ENCODE measurements at places on chromosomes 16 and 17.

DNA sequence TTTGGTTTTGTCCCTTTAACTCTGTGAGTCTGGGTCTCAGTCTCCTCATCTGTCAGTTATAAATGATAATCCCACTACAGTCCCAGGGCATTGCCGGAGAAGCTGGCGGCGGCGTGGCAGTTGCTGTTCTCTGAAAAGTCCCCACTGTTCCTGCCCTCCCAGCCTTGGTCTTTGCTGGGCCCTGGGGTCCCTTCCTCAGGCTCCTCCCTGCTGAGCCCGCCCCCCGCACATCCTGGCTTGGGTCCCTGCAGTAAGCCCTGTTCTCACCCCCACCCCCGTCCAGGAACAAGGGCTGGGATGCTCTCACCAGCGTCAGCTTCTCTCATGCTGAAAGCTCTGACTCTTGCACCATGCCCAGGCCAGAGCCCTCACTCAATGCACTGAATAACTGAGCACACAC is 35.3 kb upstream of the PEMT start:
- H3K27me3 ChIP-seq: no peaks in the 10 kb centered on the region
- H3K36me3 ChIP-seq: no peaks in the 10 kb centered on the region

- no peak overlapping the region for H3K27ac ChIP-seq
- peaks cover 26% of the 10 kb centered on the region for H3K4me1 ChIP-seq
- no peak overlapping the region for H3K4me3 ChIP-seq
- no peaks in the 10 kb centered on the region for H3K36me3 ChIP-seq
- H3K27me3 ChIP-seq: no peaks in the 10 kb centered on the region
These were observed 3.7 kb downstream of the PIGS start for GRCh38 chr17:28567604-28568003.

DNA sequence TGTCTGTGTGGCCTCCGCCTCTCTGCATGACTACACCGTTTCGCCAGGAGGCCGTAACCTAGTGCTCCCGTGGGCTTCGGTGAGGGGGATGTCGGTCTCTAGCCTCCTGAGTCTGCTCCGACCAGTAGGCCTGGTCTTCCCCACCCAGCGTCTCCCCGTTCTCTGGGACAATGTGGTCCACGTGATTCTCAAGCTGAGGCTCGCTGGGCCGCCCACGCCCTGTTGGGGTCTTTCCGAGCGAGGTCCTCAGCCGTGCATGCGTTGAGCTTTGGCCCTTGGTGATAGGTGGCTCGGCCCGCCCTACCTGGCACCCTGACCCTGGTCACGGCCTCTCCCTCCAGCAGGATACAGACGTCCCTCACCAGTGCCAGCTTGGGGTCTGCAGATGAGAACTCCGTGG is 30.9 kb downstream of the TSC2 start:
- peaks cover 11% of the 10 kb centered on the region for H3K36me3 ChIP-seq
- H3K27me3 ChIP-seq: no peaks in the 10 kb centered on the region
- H3K27ac ChIP-seq: no peak overlapping the region
- no peak overlapping the region for H3K4me3 ChIP-seq

DNA sequence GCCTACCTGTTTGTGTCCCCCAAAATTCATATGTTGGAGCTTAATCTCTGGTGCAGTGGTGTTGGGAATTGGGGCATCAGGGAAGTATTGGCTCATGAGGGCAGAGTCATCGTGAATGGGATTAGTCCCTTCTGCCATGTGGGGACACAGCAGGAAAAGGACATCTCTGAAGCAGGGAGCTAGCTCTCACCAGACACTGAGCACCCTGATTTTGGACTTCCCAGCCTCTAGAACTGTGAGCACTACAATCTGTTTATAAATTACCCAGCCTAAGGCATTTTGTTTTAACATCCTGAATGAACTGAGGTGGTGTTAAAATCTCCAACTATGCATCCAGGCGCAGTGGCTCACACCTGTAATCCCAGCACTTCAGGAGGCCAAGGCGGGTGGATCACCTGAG is 206.0 kb downstream of the SEC14L1 start:
- H3K27ac ChIP-seq: no peak overlapping the region
- no peaks in the 10 kb centered on the region for H3K27me3 ChIP-seq
- no peak overlapping the region for H3K4me3 ChIP-seq
- no peak for DNase-seq
- peaks cover 18% of the 10 kb centered on the region for H3K4me1 ChIP-seq
